ENCODE measurements at places on chromosomes 16 and 17.

DNA sequence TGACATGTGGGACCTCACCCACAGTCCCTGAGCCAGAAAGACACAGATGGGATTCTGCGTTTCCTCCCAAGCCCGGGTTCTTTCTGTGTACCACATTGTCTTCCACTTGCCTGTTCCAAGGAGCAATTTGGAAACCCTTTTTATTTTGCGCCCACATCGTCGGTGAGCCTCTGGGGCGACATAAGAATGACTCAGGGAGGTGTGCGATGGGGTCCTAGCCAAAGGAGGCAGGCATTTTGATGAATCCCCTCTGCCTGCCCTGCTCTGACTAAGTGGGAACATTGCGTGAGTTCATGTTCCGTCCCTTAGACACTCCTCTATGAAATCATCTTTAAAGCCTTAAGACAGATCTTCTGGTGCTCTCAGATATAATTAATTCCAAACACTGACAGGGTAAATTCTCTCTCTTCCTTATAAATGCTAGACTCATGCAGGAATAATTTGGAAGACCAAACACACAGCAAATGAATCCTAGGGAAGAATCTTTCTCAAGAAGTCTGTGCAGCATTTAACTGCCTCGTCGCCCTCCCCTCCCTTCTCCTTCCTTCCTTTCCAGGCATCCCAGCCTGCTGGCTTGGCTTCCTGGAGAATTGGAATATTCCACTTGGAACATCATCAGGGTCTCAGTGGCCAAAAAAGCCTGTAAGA, 52.7 kb upstream of the FOXF1 start:
- DNase-seq = peak; percentile 45

DNA sequence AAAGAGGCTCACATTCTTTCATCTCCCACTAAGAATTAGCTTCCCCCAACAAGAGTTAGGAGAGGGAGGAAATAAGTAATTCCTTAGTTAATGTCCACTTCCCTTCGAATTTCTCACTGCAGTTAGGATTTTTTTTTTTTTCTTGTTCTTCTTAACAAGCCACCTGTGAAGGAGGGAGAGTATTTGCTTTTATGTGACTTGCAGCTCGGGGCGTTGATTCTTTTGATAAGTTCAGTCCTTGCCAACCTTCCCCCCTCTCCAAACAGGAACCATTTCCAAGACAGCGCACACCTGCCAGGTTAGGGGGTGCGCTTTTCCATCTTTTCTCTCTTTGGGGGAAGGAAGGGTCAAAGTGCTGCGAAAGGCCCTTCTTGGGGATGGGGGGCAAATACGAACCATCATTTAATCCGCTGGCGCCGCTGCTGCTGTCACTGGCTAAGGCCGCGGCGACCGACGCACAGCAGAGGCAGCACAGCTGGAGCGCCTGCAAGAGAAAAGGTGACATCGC, 758 bp downstream of the ADAMTS18 start:
- DNase-seq = no peak

GRCh38 chr16:76985392-76986045, 205.5 kb upstream of the MON1B start:
- DNase-seq = no peak

DNA sequence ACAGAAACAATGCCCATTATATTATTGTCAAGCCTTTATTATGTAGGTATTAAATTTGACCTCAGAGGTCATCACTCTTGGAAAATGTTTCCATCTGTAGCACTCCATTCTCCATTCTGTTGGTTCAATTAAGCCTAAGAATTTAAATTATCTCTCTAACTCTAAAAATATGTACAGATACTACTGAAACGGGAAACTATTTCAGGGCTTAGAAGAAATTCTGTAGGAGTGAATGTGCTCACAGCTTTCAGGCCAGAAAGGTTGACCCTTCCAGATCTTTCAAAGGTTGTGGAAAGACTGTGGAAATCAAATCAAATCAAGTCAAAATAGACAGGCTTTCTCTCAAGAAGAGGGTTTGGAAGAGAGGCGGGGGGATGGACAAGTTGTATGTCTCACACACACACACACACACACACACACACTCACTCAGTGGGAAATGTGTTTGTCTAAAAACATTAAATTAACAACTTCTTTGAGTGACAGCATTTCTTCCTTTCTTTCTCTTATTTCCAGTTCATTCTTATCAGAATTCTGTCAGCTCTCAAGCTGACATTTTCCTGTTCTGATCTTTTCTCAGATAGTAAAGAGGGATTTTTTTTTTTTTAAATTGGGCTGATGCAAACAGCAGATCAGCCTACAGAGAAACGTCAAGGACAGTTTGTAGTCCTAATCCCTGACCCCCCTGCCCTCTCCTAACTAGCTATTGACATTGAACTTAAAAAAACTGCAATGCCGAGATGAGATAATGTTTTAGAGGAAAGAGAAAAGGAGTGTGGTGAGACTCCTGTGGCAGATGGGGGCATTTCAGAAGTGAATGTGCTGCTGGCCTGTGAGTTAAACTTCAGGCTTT, 139.0 kb upstream of the ZFHX3 start:
- DNase-seq = peak; percentile 48

- DNase-seq = no peak
These were observed 89.3 kb upstream of the PLEKHM1 start for GRCh38 chr17:45579529-45580495.

DNA sequence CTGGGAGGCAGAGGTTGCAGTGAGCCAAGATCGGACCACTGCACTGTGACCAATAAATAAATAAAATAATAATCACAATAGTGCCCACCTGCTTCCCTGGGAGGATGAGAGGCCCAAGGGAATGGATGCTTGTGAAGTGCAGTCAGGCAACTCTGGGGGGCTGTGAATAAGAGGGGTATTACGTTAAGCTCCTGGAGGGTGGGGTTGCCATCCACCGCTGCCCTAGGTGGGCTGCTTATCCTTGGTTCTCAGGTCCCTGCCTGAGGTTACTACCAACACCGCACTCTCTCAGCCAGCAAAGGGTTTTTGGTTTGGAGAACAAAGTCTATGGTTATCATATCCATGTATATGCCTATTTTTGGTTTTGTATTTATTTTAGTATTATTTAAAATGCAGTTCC, 48.6 kb upstream of the CBFA2T3 start:
- no peak for DNase-seq

GRCh38 chr17:28985950-28986713, 19.7 kb downstream of the SEZ6 start:
- DNase-seq = no peak

- no peak for DNase-seq
These were observed 32.5 kb upstream of the ARHGAP44 start for GRCh38 chr17:12756786-12757185.
